ENCODE measurements at places on chromosomes 2 and 18.

DNA sequence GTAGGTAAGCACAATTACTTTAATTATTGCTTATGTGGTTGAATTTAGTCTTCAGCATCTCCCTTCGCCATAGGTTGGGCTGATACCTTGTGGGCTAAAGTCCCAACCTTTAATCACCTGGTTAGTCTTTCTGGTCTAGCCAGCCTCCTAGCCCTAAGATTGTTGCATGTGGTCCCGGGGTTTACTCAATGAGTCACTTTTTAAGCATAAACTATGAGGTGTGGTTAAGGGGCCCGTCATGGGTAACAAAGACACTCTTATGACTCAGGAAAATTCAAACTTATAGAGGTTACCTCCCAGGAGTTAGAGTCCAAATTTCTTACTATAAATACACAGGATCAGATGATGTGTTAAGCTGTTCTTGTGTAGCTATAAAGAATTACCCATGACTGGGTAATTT, 841.6 kb downstream of the TRIB2 start:
- DNase-seq: no peak

DNA sequence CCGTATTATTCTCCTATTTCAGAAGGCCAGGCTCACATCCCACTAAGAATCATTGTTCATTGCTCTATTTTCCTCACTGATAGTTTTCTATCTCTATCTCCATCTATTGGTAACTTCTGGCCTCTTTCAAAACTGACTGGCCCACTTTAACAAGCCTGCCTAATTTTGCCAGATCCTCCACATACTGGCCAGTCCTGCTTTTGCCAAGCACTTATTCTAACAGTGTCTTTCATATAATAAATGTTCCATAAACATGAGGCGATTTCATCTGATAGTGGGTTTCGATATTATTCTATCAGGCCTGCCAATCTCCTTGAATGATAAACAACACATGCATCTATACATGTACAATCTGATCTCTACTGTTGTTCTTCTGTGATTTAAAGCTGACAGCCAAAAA, 125.9 kb upstream of the KCNH7 start:
- DNase-seq: no peak

GRCh38 chr2:71156573-71156972, 26.1 kb downstream of the MPHOSPH10 start:
- no peak for DNase-seq

DNA sequence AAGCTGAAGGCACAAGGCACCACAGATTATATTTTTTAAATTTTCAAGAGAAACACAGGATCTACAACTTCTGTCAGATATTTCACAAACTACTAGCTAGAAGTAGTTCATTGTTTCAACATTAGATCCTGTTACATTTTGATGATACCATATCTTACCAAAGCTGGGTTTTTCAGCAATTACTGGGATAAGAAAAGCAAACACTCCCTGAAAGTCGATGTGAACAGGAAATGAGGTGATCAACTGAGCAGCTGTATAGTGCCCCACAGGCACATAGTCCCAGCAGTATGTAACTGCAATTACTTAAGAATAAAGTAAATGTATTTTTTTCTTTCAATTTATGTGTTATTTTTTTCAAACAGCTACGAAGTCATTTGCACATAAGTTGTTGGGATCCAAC, 103.5 kb downstream of the DNER start:
- no peak for DNase-seq

- no peak for DNase-seq
Measured at GRCh38 chr2:119117891-119118882, 40.4 kb downstream of the C1QL2 start.

GRCh38 chr2:36539631-36540030, 58.3 kb downstream of the FEZ2 start:
- no peak for DNase-seq

DNA sequence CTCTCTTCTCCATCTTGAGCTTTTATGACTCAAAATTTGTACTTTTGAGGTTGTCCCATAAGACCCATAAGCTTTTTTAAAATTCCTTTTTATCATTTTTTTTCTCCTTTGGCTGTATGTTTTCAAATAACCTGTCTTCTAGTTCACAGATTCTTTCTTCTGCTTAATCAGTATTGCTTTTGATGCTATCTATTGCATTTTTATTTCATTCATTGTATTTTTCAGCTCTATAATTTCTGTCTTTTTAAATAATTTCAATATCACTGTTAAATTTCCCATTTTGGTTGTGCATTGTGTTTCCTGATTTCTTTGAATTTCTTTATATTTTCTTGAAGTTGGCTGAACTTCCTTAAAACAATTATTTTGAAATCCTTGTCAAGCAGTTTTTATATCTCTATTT, 4.8 kb upstream of the XDH start:
- DNase-seq: no peak

- DNase-seq: no peak
Measured at GRCh38 chr2:197700960-197701359, 4.2 kb upstream of the MARS2 start.

- DNase-seq: no peak
Measured at GRCh38 chr2:125516496-125517109, 1139.4 kb upstream of the GYPC start.

DNA sequence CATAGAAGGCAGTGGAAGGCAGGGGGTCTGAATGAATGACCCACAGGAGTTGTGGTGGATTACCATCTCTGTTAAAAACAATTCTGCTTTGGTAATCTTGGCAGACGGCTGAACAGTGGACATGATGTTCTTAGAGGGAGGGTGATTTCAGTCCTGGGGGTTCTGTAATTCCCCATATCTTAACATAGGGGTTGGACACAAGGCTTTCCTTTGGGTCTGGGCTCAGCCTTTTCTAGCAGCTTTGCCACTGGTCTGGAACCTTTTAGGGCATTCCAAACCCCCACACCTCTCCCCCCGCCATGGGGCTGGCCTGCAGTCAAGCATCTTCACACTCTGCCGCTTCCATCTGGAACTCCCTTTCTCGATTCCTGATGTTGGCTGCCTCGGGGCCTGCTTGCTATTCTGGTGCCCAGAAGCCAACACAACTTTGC, 50.3 kb downstream of the RPL37A start:
- no peak for DNase-seq

DNA sequence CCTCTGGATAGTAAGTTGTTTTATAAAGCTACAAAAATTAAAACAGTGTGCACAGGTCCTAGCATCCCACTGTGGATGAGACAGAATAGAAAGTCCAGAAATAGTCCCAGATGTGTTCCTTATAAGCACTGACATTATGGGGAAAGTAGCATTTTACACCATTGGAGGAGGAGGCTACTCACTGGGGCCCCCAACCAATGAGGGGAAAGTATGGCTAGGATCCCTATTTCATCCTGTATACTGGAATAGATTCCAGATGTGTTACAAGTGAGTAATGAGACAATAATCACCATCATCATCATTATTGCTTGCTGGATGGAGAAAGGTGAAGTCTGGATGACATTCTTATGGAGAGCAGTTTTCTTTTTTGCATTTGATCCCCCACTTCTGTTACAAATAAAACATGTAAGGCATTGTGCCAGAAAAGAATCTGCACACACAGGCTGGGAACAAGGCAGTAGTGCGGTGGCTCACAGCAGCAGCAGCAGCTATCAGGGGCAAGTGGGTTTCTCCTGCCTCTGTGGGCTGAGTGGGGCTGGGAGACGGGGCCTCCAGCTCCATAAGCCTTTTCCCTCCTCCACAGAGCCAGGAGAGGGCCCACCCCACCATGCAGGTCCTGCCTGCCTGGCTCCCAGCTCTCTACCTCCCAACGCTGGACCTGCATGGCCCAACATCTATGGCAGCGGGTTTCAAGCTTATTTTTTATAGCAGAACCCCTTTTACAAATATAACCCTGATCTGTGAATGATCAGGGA, 5.0 kb downstream of the ARID5A start:
- no peak for DNase-seq

DNA sequence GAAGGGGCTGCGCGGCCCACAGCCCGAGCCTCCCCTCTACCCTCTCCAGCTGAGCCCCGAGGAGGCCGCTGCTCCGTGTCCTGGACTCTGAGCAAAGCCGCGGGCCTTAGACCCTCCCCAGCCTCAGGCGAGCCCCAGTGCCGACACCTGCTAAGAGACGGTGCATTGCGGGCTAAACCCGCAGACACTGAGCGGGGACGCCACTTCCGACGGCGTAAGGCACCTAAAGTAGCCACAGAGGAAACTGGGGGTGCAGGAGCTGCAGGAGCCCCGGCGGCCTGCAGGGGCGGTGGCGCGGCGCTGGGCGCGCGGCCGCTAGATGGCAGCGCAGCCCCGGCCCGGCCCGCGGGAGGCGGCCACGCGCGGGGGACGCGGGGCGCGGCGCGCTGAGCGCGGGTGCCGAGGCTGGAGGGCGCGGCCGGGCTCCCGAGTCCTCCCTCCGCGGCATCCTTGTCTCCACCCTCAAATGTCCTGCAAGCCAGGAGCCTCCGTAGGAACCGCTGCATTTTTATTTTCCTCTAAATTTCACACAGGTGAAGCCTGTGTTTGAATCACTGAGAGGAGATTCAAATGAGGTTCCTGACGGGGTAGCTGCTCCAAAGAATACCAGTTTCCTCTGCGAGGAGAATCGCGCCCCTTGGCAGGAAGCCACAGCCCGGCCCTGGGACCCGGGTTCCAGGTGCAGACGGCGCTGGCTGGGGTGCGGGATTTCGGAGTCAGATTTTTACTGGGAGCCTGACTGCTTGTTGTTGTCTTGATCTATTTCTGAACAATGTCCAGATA, 650.5 kb downstream of the GALR1 start:
- peak; percentile 47 for DNase-seq

DNA sequence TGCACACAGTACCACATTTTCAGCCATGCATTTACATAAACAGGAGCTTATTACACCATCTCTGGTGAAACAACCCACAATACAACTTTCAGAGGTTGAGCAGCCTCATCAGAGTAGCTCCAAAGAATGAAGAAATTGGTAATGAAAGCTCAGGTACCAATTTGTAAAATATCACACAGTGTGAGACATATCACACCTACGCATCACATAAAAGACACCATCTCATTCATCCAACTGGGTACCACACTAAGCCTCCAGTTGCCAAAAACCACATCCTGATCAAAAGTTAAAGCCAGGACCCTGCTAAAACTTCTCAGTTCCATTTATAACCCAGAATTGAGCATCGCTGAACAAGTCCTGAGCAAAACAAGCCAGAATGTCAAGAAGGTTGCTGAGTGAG, 4.6 kb downstream of the TMEM163 start:
- peak; percentile 13 for DNase-seq

- DNase-seq: no peak
Measured at GRCh38 chr2:133579274-133579673, 11.0 kb upstream of the NCKAP5 start.

DNA sequence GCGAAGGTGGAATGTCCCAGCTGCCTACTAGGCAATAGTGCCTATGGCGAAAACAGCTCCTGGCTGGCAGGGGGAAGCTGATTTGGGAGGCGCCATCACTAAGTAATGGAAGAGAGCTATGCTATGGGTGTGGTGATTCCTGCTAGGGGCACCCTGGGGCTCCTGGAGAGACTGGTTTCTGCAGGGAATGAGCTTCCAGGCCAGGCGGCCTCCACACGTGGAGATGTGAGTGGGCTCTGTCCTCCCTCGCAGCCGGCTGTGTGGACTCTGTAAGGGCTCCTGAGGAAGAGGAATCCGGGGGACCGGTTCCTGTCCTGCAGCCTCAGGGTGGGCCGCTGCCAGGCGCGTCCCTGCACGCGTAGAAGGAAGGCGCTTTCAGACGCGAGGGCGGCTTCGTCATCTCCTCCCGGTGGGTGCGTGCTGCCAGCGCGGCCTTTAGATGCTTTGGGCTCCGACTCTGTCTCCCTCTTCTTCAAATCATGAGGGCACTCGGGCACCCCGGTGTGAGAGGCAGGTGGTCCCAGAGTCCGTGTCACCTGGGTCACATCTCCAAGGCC, 55.5 kb upstream of the ANKRD62 start:
- peak; percentile 32 for DNase-seq

DNA sequence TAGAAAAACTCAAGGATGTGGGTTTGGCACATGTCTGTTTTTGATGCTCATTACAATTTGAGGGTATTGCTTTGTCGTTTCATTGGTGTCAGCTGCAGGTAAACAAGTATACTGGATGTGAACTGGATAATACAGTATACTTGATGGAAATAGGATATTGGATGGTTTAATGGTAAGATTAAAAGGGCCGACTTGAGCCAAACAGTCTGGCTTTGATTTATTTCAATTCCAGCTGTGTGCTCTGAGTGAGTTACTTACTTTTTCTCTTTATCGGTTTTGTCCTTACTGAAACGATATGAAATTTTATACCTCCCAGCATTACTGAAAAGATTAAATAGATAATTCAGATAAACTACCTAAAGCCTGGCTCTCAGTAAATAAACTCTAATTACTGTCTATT, 227.6 kb downstream of the ASXL3 start:
- no peak for DNase-seq

GRCh38 chr2:42905341-42906110, 113.1 kb upstream of the HAAO start:
- no peak for DNase-seq

DNA sequence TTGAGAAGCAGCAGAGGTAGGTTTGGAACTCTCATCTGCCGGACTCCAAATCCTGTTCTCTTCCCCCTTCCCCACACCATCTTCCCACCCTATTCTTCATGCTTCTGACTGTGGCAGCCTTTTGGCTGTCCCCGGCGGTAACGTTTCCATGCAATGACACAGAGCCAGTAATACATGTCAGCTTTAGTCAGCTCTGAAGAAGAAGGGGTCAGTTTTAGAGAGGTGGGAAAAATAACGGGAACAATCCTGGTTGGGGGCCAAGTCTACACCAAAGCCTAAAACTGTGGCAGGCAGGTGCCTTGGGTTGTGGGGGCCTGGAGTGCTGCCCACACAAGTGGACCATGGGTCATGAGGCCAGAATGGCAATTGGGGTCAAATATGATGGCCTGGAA, 106.8 kb downstream of the LPIN1 start:
- DNase-seq: no peak

GRCh38 chr2:28528206-28528605, 32.3 kb downstream of the PLB1 start:
- DNase-seq: no peak

- no peak for DNase-seq
Measured at GRCh38 chr2:238114331-238114841, 14.2 kb downstream of the ESPNL start.

DNA sequence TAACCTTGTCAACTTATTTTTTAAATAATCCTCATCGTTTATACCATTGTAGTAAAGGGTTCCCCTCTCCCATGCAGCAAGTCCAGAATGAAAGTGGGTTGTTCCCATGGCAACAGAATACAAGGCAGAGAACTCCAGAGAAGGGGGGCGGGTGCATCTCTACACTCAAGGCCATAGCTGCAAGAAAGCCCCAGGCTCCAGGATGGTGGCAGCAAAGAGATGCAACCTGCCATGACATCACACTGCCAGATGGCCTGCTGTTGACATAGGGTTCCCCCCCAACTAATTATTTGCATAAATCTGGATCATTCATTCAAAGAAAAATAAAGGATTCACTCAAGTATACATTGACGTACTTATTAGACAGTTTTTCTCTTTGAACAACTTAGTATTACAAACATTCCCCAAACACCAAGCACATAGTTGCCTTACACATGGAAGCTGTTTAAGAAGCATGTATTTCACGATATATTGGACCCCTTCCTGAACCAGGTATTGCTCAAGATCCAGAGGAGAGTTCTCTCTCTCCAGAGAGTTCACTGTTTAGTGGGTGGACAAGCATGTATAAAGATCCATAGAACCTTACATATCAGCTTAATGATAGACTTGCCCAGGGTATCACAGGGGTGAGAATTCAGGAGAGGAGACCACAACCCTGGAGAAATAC, 87.4 kb upstream of the KLF7 start:
- no peak for DNase-seq

- DNase-seq: no peak
Measured at GRCh38 chr2:201696151-201696659, 2.2 kb downstream of the MPP4 start.
